ENCODE measurements at places on chromosomes 13 and 19.

- no peak for DNase-seq
These were observed 26.2 kb downstream of the CELF5 start for GRCh38 chr19:3250675-3251074.

DNA sequence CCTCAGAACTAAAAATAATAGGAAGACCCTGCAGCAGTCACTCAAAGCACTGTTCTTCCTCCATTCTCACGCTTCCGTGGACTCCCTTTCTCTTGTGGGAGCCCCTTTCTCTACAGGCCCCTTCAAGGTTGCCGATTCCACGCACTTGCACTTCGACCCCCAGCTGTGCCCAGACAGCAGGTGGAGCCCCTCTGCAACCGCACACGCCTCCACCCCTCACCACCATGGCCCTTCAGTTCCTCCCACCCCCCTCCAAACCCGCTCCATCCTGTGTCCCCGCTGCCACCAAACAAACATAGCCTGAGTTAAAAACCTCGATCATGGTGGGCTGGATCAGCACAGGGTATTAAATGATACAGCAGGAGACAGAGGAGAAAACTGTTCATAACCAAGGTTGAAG is 102.6 kb downstream of the STK24 start:
- DNase-seq: no peak

DNA sequence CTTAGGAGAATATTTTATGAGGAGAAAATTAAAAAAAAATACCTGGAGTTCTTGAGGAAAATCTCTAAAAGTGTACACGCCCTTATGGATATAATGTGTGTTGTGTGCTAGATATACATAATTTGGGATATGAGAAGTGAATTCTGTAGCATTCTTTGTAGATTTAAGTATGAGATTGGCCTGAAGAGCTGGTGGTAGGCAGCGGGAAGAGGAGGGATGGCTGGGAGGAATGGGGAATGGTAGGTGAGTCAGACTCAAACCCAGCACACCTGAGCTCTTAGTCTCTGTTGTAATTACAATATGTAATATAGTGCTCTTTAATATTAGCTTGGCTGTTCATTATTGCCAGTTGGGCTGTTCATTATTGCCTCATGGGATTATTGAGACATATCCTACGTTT is 7.0 kb downstream of the CHAMP1 start:
- DNase-seq: no peak

DNA sequence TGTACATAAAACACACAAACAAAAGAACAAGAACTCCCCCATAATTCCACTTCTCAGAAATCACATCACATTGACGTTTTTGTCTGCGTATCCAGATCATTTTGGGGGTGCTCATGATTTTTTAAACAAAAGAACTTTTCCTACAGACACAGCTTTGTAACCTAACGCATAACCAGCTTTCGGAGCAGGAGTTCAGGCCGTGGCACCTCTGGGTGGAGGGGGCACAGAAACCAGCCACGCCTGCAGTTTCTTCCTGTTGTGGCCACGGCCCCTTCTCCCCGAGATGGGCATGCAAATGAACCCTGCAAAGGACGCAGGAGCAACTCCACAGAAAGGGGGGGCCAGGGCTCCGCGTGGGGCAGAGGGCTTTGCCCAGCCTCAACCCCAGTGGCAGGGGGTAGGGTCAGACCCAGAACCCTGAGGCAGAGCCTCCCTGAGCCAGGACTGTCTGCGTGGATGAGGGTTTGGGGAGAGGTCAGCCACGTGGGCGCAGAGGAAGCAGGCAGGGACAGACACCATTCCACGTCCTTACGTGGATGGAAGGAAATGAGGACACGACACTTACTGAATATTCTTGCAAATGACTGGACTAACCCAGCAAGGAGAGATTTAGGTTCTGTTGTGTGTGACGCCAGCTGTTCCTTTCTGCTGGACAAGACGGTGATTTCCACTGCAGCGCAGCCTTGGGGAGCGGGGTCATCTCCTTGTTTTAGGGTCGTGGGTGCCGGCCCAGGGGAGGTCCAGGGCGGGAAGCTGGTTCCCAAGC is 64.4 kb downstream of the RASA3 start:
- no peak for DNase-seq

GRCh38 chr19:15911599-15912235 is 13.8 kb upstream of the CYP4F2 start:
- no peak for DNase-seq

DNA sequence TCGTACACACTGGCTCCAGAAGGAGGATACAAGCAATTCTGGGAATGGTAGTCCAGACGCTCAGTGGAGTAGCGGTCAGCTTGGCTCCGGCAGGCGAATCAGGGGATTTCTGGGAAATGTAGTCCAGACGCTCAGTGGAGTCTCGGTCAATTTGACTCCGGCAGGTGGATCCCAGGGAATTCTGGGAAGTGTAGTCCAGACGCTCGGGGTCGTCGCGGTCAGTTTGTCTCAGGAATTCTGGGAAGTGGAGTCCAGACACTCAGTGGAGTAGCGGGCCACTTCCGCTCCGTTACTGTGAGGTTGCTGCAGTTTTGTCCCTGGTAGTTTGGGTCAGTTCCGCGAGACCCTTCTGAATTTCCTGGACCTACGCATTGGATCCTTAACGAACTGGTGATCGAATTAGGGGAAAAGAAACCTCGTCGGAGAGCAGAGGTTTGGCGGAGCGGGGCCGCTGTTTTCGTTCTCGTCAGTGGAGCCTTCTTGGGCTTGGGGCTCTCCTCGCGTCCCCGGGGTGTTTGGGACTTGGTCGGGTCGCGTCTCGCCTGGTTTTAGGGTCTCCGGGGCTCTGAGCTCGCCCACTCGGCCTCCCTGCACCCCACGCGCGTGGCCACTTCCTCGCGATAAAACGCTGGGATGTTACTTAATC is at the start of gene ZNF225:
Gene ZNF225, plus strand, starts transcription at position 262 of the 646 bp plus-strand sequence. CDS start 2,429 bp downstream, outside the sequence.
- peak; percentile 95 for DNase-seq

- no peak for DNase-seq
These were observed 507 bp downstream of the ALG5 start for GRCh38 chr13:36998624-36999041.

GRCh38 chr19:50516964-50517703 is 3.4 kb upstream of the ASPDH start:
- no peak for DNase-seq

DNA sequence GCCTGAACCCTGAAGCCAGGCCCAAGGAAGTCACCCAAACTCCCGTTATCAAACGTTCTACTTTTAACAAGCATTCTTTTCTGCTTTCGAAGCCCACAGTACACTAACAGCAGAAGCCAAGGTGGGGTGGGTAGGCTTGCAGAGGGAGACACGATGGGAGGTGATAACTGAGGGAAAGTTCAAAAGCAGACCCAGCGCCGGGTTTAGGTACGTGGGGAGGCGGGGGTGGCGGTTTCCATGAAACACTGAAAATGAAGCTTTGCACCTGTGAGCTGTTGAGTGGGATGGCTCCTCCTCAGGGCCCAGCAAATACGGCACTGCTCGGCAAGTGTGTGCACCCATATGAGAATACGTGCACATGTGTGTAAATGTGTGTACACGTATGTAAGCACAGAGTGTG is 49.8 kb downstream of the KLF2 start:
- no peak for DNase-seq

- DNase-seq: peak; percentile 15
These were observed 1512.0 kb downstream of the SLITRK1 start for GRCh38 chr13:82370316-82370715.

GRCh38 chr13:99031832-99032231 is 54.0 kb upstream of the DOCK9 start:
- DNase-seq: no peak

DNA sequence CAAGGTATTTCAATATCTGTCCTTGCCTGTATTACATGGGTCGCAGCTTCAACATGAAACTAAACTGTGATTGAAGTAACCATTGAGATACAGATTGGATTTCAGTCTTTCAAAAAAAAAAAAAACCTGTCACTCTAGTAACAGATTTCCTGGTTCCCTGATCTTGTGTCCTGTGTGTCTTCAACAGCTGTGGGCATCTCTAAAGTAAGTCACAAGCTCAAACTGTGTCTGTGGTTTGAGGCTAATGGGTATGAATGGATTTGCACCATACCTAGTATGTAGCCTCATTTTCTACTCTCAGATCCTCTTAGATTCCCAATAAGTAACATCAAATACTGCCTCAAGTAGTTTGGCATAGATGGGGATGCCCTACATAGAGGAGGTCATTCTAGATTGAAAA is 300.1 kb downstream of the COG6 start:
- no peak for DNase-seq

DNA sequence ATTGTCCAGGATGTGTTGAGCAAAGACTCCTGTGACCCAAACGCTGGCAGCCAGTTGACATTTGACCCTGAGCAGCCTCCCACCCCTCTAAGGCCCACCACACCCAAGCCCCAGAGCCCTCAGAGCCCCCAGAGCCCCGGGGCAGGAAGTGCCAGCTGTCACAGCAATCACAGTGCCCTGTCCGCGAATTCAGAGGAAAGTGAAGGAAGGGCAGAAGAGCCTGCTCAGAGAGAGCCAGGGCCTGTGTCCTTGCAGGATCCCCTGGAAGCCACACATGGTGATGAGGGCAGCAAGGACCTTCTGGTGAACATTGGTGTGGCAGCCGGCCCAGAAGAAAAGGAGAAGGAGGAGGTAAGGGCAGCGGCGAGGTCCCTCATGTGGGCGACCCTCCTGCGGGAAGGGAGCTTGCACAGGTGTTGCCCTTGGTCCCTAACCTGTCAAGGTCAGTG is 63.7 kb downstream of the SPATA13 start:
- no peak for DNase-seq

DNA sequence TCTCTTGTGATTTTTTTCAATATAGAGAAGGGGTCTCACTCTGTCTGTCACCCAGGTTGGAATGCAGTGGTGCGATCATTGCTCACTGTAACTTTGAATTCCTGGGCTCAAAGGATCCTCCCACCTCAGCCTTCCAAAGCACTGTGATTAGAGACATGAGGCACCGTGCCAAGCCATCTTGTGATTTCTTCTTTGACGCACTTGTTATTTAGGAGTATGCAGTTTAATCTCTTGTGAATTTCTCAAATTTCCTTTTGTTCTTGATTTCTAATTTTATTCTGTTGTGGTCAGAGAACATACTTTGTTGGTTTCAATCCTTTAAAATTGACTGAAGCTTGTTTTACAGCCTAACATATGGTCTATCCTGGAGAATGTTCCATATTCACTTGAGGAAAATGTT is 14.5 kb downstream of the IPO5 start:
- DNase-seq: no peak

DNA sequence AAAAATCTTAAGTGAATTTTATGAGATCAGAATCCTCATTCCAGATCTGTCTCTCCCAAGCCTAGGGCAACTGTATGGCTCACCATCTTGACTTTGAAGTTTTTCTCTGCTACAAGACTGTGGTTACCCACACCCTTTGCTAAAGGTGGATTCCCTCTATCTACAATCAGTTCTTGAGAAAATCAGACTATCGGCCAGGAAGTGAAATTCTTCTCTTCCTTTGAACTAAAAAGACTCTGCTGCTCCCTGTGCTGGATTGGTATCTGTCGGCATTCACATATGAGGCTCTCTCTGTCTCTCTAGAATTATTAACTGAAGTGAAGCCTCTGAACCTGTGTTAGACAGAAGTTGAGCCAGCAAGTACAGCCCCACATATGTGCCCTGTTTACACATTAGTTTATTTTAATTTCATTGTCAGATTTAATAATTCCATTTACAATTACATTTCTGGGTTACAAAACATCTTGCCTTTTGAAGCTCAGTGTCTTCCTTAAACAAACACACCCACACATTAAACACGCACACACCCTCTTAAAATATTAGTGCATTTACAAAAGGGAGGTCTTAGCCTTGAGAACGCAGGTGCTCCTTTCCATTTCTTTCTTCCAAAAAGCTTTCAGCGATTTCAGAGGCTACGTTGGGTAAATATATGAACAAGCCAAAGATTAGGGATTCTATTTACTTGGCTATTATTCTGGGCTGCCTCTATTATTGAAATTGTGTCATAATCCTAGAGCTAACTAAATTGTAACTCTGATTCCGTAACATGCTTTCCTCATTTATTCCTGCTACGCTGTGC is 145.7 kb downstream of the MIPEP start:
- DNase-seq: no peak

DNA sequence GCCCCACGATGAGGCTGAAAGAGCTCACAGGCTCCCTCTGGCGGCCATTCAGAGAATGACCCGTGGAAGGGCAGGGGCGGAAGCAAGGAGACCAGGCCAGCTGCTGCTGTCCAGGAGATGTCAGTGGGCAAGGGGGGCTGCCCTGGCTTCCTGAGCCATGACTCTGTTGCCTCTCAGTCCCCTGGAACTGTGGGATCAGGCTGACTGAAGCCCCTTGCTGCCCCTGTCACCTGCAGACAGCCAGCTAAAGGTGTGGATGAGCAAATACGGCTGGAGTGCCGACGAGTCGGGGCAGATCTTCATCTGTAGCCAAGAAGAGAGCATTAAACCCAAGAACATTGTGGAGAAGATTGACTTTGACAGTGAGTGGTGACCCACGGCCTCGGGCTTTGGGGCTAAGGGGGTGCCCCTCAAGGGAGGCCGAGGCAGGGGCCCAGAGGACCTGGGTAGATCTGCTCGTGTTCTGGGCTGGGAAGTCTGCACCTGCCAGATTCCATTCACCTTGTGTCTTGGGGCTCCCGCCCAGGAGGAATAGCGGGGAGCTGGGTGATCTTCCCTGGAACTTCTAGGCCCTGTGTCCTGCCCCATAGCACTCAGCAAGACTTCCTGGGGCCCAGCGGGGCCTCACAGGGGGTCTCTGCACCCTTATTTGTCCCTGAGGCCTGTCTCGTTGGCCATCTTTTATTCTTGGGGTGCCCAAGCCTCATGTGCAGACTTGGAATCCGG is 12.5 kb upstream of the ACTN4 start:
- DNase-seq: peak; percentile 73

DNA sequence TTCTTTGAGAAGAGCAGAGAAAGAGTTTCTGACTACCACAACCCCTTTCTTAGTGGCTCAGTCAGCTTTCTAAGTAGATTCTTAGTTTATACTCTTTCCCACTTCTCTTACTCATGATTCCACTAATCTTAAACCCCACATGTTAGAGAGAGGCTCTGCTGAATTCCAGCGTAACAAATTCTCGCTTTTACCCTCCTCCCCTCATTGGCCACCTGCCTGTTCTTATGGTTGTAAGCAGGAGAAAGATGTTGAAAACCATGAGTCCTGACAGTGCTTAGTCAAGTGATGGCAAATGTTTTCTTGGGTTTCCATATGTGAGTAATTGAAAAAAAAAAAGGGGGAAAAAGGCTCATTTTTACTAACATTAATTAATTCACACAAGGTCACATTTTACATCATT is 125.9 kb downstream of the ZDHHC20 start:
- DNase-seq: no peak

- no peak for DNase-seq
These were observed 2.5 kb upstream of the S1PR4 start for GRCh38 chr19:3175781-3176714.

DNA sequence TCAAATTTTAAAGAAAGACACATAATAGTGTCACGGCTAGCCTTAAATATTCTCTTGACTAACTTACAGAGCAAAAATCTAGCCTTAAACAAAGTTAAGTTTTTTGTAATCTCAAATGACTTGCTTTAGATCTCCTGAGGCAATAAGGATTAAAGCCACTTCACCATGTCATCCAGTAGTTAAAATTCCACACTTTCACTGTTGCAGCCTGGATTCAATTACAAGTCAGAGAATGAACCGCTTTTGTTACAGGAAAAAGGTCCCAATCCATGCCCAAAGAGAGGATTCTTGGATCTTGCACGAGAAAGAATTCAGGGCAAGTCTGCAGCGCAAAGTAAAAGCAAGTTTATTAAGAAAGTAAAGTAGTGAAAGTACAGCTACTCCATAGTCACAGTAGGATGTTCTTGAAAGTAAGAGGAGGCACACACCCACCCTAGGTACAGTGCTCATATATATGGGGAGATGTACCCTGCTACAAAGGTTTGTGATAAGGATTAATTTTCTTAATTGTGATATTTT is 34.6 kb upstream of the CD177 start:
- DNase-seq: no peak

GRCh38 chr13:38590230-38590629 is 96.6 kb upstream of the FREM2 start:
- DNase-seq: no peak

- DNase-seq: no peak
These were observed 42.1 kb downstream of the PTPRS start for GRCh38 chr19:5298471-5298901.

Data from HTR-8/SVneo (cell line).